Endothelial cell (in vitro differentiated cells): ENCODE measurements at places on chromosomes 12 and 14.

DNA sequence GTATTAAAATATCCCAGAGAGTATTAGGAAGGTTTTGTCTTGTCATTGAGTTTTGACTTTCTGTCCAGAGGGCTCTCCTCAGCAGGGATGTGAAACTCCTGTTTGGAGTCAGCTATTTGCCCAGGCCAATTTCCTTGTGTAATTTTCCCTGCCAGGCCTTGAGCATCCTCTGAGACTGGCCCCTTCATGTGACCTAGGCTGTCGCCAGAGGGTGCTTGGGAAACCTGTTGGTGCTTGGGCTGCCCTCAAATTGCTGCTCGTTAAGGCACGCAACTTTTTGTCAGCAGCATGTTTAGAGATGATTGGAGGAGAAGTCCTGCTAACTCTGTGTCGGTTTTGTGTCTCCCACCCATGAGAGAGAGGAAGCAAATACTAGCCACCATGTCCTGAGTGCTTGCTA is 39.1 kb downstream of the IQSEC3 start:
- DNase-seq = no peak

GRCh38 chr12:62133440-62133839 is 126.8 kb upstream of the USP15 start:
- no peak for DNase-seq

- no peak for DNase-seq
These were observed 86.9 kb upstream of the FLRT2 start for GRCh38 chr14:85442996-85443395.

GRCh38 chr12:107014055-107014454 is 27.1 kb upstream of the MTERF2 start:
- DNase-seq = no peak

GRCh38 chr12:92278378-92278828 is 132.8 kb upstream of the BTG1 start:
- no peak for DNase-seq

- DNase-seq = no peak
These were observed 13.0 kb upstream of the GPR68 start for GRCh38 chr14:91257328-91258010.

DNA sequence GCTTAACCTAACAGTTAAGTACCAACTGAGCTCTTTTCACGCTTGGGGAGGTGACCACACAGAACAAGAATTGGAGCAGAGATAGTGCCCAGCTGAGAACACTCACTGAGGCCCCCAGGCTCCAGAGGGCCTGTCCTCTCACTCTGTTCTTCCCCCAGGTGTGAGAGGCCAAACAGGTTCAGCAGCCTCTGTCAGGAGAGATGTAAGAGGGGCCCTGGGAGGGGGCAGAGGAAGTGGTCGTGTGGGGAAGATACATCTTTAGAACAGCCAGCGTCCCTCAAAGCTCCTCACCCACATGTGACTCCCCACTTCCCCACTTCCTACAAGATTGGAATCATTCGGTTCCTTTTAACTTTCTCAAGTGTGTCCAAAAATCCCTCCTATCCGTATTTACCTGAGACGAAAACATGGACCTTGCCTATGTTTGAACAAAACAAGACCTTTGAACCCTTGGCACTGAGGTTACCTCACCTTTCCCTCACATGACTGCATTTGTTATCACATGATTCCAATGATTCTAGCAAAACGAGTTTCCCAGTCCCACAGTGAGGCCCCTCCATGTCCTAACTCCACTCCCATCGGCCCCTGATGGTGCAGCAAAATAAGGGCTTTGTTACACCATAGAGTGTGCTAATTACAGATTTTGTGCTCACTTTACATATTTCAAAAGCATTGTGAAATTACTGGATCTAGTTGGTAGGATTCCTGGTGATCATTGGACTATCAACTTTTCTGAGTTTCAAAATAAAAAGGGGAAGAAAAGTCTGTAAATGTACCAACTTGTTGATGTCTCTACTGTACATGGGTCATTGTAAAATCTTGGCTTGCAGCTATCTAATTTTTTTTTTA is 40.0 kb upstream of the PAPOLA start:
- DNase-seq = no peak

GRCh38 chr12:93622485-93622884 is 50.0 kb downstream of the SOCS2 start:
- DNase-seq = no peak

- peak; percentile 61 for DNase-seq
These were observed 67.9 kb upstream of the USP15 start for GRCh38 chr12:62192180-62192902.

DNA sequence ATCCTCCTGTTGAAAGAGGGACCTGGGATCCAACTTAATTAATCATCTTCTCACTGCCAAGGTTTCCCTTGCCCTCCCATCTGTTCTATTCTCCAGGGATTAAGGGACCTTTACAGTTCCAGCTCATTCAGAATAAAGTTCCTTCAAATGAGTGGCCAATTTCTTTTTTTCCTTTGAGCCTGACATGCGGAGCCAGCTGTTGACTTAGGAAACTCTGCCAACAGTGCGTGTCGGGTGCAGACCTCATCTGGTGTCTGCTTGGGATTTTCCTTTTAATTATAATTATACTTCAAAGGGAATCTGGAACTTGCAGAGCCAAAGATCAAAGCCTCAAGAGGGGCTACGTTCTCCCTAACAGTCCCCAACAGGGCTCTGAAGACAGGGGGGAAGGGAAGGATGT is 64.8 kb downstream of the CCDC60 start:
- DNase-seq = no peak

- DNase-seq = no peak
These were observed 3.3 kb downstream of the LRIG3 start for GRCh38 chr12:58916921-58917511.

- DNase-seq = no peak
These were observed 10.5 kb downstream of the FMNL3 start for GRCh38 chr12:49696723-49697122.

DNA sequence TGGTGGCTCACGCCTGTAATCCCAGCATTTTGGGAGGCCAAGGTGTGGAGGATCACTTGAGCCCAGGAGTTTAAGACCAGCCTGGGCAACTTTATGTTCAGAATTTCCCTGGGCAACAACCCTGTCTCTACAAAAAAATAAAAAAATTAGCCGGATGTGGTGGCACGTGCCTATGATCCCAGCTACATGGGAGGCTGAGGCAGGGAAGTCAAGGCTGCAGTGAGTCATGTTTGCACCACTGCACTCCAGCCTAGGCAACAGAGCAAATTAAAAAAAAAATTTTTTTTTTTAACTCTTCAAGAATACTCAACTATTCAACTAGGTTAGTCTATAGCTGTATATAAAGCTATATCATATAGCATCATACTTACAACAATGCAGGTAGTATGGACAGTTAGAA is 113.0 kb downstream of the RALGAPA1 start:
- DNase-seq = no peak

DNA sequence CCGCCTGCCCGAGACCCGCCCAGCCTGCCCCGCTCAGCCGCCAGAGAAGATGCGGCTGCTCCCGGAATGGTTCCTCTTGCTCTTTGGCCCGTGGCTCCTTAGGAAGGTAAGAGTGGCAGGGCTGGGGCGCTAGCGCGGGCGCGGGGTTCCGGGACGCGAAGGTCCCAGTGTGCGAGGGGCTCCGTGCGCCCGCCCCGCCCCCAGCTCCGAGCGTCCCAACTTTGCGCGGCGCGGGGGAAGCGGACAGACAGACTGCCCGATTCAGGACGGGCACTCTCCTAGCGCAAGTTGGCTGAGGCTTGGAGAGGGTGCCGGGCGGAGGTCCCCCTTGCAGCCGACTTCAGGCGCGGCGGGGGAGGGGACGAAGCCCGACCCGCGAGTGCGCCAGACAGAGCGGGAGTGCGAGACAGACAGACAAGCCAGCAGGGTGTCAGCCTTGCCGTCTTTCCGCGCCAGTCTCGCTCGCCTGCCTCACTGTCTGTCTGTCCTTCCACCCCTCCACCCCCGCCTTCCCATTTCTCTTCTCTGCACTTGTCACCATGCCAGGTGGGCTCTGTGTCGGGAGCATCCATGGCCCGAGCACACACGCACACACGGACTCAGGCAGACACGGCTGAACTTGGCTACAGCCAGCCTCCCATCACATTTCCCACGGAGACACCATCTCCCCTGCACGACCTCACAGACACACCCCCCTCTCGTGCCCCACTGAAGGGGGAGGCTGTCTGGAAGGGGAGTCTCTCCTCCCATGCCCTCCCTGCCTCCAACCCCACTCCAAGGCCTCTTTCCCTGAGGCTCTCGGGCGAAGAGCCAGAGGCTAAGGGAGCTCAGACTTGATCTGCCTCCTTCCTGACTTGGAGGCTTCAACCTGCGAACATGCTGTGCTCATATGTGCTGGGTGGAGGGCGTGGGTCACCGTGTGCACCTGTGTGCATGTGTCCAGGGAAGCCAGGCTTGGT is 606 bp downstream of the NXPH4 start:
- DNase-seq = no peak

GRCh38 chr12:53499266-53500141 is at the start of gene MAP3K12:
Gene MAP3K12, minus strand, starts transcription at chr12:53499458. Its CDS starts 12,067 bp downstream, at chr12:53487391.
- peak; percentile 54 for DNase-seq

GRCh38 chr14:90643982-90644670 is 172.1 kb downstream of the TTC7B start:
- no peak for DNase-seq

DNA sequence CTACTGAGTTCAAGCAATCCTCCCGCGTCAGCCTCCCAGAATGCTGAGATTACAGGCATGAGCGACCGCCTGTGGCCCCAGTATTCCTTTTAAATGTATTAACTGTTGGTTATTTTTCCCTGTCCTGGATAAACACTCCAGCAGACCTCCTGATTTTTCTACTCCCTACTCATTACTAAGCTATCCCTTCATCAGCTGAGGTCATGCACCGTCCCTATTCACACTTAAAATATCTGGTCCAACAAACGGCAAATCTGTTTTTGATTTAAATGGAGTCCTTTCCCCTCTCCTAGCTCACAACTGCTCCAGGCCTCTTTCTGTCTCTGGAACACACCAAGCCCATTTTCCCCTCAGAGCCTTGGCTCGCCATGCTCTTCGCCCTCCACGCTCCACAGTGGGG is 1003.3 kb upstream of the TMEM132C start:
- DNase-seq = no peak

GRCh38 chr14:64912261-64912660 is 2.0 kb upstream of the CHURC1 start:
- no peak for DNase-seq

GRCh38 chr14:91380610-91381371 is 36.8 kb downstream of the CCDC88C start:
- DNase-seq = no peak

DNA sequence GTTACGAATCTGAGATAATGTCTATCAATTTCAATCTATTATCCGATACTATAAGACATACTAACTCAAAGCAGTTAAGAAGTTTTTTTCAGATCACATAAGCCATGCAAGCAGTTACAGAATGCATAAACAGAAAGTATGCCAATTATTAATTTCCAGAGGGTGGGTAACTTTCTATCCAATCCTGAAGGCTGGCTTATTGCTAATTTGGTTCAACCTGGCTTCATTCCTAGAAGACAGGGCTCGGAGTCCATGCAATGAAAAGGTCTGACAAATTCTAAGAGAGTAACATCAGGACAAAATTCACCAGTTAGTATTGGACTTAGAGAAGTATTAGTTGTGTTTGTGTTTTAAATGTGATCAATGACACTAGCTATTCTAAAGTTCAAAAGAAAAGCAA is 15.0 kb downstream of the FERMT2 start:
- DNase-seq = no peak

GRCh38 chr12:107818984-107819383 is 44.5 kb downstream of the ASCL4 start:
- DNase-seq = no peak

DNA sequence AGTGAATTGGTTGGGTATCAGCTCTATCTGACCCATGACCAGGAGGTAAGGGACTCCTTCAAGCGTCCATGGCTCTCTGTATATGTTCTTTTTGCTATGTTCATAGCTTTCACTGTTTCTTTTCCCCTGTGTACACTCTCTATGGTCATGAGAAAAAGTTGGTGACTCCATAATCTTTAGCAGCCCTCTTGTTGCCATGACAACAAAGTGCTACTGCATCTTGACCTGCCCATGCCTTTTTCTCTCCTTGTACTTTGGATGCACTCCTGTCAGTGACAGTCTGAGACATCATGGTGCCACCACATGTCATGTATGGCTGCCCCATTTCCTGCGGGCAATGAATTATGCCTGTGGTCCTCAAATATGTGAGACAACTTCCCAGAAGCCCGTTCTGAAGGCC is 280.2 kb downstream of the TMEM121 start:
- no peak for DNase-seq

- DNase-seq = no peak
These were observed 249.3 kb upstream of the KRR1 start for GRCh38 chr12:75760573-75761294.

- DNase-seq = no peak
These were observed 65.3 kb downstream of the IQSEC3 start for GRCh38 chr12:131732-132495.

GRCh38 chr14:81147140-81147897 is 73.4 kb downstream of the GTF2A1 start:
- DNase-seq = no peak

- no peak for DNase-seq
These were observed 142.3 kb upstream of the CPNE8 start for GRCh38 chr12:39047539-39048262.

GRCh38 chr14:24013654-24014514 is 25.2 kb downstream of the DHRS4L2 start:
- peak; percentile 63 for DNase-seq

DNA sequence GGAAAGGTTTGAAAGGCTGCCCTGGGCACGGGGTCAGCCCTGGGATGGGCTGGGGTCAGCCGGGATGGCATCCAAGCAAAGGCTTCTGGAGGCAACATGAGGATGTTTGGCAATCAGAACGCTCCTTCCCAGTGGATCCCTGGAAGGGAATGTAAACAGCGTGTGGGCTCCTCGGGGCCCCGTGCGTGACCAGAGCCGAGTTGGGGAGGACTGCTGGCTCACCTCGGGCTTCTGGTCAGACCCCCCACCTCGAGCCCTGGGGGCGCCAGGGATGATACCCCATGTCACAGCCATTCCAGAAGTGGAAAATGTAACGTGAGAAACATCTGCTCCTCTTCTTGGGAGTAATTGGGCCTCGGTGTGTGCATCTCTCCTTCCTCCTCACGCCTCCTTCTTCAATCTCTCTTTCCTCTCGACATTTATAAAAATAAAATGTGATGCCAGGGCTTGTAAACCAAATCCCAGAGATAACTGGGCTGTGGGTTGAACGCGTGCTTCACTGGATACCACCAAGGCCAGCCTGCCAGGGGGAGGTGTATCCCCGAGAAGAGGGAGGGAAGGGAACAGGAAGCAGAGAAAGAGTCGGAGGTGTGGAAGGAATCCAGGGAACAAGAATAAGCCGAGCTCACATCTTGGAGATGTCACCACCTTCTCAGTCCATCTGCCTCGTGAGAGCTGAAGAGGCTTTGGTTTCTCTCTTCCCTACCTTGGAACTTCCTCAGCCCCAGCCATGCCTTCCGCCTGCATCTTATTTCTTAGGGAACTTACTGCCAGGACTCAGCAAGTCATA is 144.8 kb downstream of the NUAK1 start:
- DNase-seq = no peak

DNA sequence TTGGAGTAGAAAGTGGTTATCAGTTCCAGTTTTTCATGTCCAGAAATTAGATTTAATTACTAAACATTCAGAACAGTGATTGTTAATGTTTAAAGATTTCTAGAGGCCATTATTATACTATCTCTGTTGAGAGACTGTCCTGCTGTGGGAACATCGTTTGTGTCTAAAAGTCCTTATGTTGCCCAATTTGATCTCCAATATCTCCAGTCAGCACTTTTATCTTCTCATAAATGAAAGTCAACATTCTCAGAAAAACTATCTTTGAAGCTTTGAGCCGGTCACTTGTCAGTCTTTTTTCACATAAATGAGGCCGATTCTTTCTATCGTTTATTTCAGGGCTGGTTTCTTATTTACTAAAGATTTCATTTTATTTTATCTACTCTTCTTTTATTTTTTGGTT is 90.8 kb upstream of the NPAS3 start:
- DNase-seq = no peak
